ENCODE measurements at places on chromosomes 5 and 9.

DNA sequence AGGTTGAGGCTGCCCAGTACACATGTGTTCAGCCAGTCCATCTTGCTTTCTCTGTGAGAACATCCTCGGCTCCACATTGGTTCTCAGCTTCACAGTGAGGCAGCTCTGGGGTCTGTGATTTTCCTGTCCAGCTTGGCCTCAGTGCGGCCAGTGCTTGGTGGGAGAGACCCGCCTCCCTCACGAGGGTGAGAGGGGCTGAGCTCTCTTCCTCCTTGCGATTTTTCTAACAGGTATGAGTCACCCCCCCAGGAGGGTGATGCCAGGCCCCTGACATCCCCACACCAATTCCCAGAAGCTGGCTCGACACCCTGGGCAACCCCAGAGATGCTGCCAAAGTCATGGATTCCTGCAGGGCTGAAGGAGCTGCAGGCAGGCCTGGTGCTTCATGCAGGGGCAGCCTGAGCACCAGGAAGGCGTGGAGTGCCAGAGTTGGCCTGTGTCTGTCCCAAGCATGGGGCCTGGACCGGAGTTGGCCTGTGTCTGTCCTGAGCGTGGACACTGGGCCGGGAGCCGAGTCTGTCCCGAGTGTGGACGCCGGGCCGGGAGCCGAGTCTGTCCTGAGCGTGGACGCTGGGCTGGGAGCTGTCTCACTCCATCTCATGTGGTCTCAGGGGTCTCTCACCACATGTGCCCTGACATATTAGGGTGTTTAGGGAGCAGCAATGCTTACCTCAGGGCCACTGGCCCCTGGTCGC lies 408.6 kb upstream of the IRX4 start:
- no peak overlapping the region for H3K27ac ChIP-seq
- no peaks in the 10 kb centered on the region for H3K4me1 ChIP-seq
- no peak overlapping the region for H3K4me3 ChIP-seq
- no peaks in the 10 kb centered on the region for H3K27me3 ChIP-seq
- no peaks in the 10 kb centered on the region for H3K36me3 ChIP-seq

DNA sequence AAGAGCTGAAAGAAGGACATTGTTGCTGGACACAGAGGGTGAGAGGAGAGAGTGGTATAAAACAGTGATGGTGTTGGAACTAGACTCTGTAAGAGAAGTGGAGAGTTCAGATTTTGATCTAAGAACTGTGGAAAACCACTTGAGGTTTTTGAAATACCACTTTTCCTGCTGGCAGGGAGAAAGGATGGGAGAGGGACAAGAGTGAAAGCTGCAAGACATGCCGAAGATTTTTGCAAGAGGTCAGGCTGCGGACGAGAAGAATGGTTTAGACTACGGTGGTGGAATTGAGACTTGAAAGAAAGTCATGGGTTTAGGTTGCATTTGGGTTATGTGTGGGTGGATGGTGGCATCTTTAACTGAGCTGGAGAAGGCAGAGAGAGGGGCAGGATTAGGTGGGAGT lies 202.2 kb upstream of the RPS23 start:
- DNase-seq, result no peak
- no peak overlapping the region for H3K4me3 ChIP-seq
- no peaks in the 10 kb centered on the region for H3K4me1 ChIP-seq
- no peaks in the 10 kb centered on the region for H3K36me3 ChIP-seq

DNA sequence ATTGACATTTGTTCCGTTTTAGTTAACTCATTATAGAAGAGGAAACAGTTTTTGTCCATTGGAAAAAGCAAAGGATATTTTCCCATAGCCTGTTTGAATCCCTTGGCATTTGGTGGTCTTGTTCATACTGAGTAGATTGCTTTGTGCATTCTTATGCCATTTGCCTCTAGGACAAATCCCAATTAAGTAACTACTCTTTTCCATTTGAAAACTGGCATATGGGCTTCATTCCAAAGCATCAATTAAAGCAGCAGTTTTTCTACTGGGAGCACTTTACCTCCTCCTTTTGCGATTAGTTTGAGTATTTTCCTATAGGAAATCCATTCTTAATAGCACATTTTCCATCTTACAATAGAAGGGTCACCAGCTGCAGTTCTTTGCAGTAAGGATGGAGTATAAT lies 31.2 kb downstream of the GPR21 start:
- no peak for DNase-seq
- no peaks in the 10 kb centered on the region for H3K27me3 ChIP-seq
- H3K27ac ChIP-seq, result no peak overlapping the region
- no peaks in the 10 kb centered on the region for H3K4me1 ChIP-seq

DNA sequence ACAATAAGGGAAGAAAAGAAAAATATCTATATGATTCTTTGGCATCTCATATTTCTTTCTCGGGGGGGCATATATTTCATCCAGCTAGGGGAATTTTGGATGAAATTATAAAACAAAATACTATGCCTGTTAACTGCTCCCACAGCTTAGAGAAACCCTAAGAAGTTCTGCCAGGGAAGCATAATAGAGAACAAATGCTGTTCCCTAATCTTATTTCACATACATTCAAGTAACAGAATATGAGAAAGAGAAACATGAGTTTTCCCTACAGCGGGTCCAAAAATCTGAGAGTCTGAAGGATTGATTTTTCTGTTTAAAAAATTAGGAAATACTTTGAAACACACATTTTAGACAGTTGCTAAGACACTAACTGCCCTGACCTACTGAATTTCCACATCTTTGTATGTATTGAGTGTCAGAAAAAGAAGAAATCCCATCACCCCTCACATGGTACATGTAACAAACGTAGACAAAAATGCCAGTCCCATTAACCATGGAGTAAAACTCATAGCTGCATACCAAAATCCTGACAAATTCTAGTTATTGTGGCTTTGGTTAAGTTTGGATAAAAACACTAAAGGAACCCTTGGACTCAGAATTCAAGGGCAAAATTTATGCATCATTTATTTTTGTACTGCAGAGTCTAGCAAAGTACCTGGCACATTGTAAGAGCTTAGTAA lies 620.2 kb upstream of the DMAC1 start:
- H3K4me1 ChIP-seq, result no peaks in the 10 kb centered on the region
- H3K27ac ChIP-seq, result no peak overlapping the region
- H3K4me3 ChIP-seq, result no peak overlapping the region
- no peak for DNase-seq
- no peaks in the 10 kb centered on the region for H3K27me3 ChIP-seq

DNA sequence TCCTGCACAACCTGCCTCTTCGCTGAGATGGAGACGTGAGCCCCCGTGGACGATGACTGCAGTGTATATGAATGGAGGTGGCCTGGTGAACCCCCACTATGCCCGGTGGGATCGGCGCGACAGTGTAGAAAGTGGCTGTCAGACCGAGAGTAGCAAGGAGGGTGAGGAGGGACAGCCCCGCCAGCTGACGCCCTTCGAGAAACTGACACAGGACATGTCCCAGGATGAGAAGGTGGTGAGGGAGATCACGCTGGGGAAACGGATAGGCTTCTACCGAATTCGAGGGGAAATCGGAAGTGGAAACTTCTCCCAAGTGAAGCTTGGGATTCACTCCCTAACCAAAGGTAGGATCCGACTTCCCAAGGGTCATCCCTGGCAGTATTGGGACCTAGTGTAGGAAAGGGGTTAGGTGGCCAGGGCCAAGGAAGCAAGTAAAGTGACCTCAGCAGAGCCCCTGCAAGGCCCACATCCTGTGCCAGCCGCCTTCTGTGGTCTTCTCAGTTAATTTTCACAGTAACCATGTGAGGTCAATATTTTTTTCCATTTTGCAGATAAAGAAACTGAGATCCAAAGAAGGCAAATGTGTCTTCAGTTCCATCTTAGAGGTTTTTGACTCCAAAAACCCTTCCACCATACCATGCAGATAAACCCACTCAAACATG lies 53.8 kb downstream of the NIM1K start:
- peaks cover 3% of the 10 kb centered on the region for H3K27me3 ChIP-seq
- H3K36me3 ChIP-seq, result no peaks in the 10 kb centered on the region
- no peak for DNase-seq
- H3K4me3 ChIP-seq, result no peak overlapping the region
- no peak overlapping the region for H3K27ac ChIP-seq

- peak overlapping the region; percentile 22 for H3K4me3 ChIP-seq
- no peak for DNase-seq
- H3K27ac ChIP-seq, result peak overlapping the region; percentile 86
- H3K4me1 ChIP-seq, result peaks cover 84% of the 10 kb centered on the region
Measured at GRCh38 chr9:131736431-131736830, 3.4 kb downstream of the RAPGEF1 start.

DNA sequence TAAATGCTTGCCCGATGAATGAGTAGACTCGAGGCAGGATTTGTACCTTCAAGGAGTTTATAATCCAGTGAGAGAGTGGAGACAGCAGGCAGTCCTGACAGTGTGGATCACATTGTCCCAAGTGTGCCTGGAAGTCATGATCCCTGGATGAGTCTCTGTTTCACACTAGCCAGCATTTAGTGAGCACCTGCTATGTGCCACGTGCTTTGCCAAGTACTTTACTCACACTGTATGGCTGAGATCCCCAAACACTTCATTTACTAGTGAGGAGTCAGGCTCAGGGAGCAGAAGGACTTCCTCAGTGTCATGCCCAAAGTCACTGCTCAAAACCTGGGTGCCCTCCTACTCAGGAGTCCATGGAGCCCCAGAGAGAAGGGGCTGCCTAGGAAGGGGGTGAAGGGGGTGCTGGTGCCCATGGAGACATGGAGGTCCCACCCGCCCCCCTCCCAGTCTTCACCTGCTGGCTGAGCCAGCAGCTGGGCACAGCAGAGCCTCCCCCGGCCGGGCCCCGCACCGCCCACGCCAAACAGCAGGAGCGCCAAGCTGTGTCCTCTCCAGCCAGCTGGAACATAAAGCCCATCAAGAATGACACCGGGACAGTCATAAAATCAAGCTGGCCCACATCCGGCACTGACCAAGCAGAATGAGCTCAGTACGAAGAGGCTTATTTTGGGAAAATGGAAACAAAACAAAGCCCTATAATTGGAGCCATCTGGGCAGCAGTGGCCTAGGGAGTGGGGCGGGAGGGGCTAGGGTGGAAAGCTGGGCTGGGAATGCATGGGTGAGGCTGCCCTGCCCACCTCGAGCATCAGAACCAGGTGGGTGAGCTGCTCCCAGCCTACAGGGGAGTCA lies 10.6 kb downstream of the LAMC3 start:
- H3K27ac ChIP-seq, result no peak overlapping the region
- H3K27me3 ChIP-seq, result no peaks in the 10 kb centered on the region
- DNase-seq, result no peak

GRCh38 chr5:88888848-88889188 lies 5.8 kb upstream of the MEF2C start:
- no peak overlapping the region for H3K27ac ChIP-seq
- H3K36me3 ChIP-seq, result no peaks in the 10 kb centered on the region
- no peak for DNase-seq
- H3K4me3 ChIP-seq, result peak overlapping the region; percentile 26
- H3K27me3 ChIP-seq, result peaks cover 24% of the 10 kb centered on the region

DNA sequence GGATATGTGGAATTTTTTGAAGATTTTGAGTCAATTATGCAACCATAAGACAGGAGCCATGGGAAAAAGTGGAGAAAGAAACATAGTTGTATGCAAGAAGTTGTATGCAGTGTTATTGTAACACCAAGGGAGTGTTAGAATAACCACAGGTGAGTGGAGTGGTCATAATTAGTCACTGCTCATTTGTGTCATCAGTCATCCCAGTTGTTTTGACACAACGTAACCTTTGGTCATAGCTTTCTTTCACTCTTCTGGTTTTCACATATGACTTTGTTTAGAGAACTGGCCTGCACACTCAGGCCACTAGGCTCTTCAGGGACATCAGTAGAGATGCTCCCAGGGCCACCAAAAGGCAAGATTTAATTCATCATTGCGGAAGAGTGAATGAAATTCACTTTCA lies 158.7 kb upstream of the HMHB1 start:
- no peaks in the 10 kb centered on the region for H3K27me3 ChIP-seq
- no peak overlapping the region for H3K27ac ChIP-seq
- DNase-seq, result no peak
- H3K36me3 ChIP-seq, result no peaks in the 10 kb centered on the region
- H3K4me1 ChIP-seq, result no peaks in the 10 kb centered on the region

GRCh38 chr9:90892918-90893317 lies 91.3 kb downstream of the SYK start:
- no peak for DNase-seq
- no peaks in the 10 kb centered on the region for H3K27me3 ChIP-seq
- no peak overlapping the region for H3K27ac ChIP-seq
- no peaks in the 10 kb centered on the region for H3K36me3 ChIP-seq
- H3K4me3 ChIP-seq, result no peak overlapping the region

GRCh38 chr5:154302161-154302560 lies 111.6 kb downstream of the GALNT10 start:
- H3K4me1 ChIP-seq, result no peaks in the 10 kb centered on the region
- no peak overlapping the region for H3K27ac ChIP-seq
- H3K27me3 ChIP-seq, result no peaks in the 10 kb centered on the region

- no peak overlapping the region for H3K27ac ChIP-seq
- peaks cover 25% of the 10 kb centered on the region for H3K4me1 ChIP-seq
- DNase-seq, result no peak
- H3K27me3 ChIP-seq, result no peaks in the 10 kb centered on the region
- H3K36me3 ChIP-seq, result peaks cover 4% of the 10 kb centered on the region
- no peak overlapping the region for H3K4me3 ChIP-seq
Measured at GRCh38 chr9:126406075-126406667, 79.5 kb downstream of the MVB12B start.

DNA sequence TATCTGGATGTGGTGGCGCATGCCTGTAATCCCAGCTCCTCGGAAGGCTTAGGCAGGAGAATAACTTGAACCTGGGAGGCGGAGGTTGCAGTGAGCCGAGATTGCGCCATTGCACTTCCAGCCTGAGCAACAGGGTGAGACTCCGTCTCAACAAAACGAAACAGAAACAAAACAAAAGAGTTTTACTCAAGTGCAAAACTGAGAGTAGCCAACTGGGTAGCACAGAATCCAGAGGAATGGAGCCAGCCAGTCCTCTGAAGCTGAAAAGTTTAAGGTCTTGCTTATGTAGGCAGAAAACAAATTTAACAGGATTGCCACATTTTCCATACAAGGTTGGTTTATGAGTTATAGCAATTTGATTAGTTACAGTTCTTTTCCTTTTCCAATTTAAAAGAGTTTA lies 32.0 kb downstream of the SPIN1 start:
- no peaks in the 10 kb centered on the region for H3K27me3 ChIP-seq
- H3K4me3 ChIP-seq, result no peak overlapping the region
- no peak overlapping the region for H3K27ac ChIP-seq
- H3K4me1 ChIP-seq, result no peaks in the 10 kb centered on the region

GRCh38 chr9:73683862-73684591 lies 532.4 kb downstream of the ANXA1 start:
- no peak overlapping the region for H3K4me3 ChIP-seq
- H3K4me1 ChIP-seq, result no peaks in the 10 kb centered on the region
- H3K27ac ChIP-seq, result no peak overlapping the region
- H3K36me3 ChIP-seq, result no peaks in the 10 kb centered on the region
- DNase-seq, result no peak

DNA sequence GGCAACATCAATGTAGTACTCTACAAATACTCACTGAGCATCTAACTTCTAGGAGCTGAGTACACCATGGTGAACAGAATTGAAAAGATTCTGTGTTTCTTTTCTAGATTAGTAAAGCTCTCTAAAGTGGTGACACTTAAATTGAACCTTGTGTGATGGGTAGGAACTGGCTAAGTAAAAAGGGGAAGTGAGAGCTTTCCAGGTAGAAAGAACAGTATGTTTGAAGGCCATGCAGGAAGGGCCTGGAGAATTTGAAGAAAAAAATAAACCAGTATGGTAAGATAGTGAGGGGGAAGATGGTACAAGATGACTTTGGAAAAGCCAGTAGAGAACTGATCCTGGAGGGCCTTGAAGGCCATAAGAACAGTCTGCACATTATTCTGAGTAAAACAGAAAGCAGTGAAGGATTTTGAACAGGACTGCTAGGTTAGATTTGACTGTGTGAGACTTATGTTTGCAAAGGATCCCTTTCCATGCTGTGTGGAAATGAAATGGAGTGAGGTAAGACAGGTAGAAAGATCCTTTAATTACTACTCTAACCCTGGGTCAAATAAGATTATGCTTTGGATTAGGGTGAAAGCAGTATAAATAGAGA lies 46.7 kb upstream of the UBQLN1 start:
- H3K4me1 ChIP-seq, result no peaks in the 10 kb centered on the region
- H3K27ac ChIP-seq, result no peak overlapping the region
- peaks cover 3% of the 10 kb centered on the region for H3K36me3 ChIP-seq
- H3K27me3 ChIP-seq, result no peaks in the 10 kb centered on the region
